ENCODE measurements at places on chromosomes 5 and 9.

DNA sequence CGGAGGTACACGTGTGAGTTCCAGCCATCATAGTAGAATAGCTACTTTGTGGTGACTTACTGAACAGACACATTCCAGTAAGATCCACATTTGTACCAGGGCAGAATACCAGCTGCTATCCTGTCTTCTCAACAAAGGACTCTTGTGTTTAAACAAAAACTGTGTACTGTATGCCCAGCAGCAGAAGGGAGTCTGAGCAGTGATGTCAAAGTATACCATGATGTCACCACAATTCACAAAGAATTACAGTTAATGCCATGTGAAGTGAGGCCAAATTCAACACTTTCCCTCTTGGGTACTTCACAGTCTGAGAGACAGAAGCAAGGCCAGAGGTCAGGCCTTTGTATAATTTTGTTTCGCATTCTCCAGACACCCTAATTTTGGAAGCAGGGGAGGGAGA is 137.0 kb downstream of the ADAMTSL1 start:
- DNase-seq, result no peak

GRCh38 chr5:177557041-177557647 is 2.8 kb upstream of the FAM193B start:
- no peak for DNase-seq

GRCh38 chr9:131098391-131099101 is 2.2 kb downstream of the AIF1L start:
- DNase-seq, result no peak

DNA sequence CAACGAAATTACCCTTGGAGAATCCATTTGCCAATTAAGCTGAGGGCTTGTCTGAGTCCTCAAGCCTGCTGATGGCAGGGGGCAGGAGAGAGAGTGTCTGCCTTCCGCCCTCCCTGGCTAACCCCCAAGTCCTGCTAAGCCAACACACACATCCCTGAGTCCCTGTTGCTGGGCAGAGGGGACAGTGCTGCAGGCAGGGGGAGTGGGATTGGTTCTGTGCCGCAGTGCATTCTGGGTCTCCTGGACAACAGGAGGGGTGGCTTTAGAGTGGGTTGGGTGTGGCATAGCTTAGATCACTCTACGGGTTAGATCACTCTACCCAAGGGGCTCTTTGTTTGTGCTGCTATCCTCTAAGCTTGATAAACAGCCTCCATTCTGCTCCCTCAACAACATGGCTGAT is 427.7 kb downstream of the CDK5RAP2 start:
- no peak for DNase-seq

GRCh38 chr5:159936686-159937329 is 20.5 kb downstream of the ADRA1B start:
- no peak for DNase-seq

DNA sequence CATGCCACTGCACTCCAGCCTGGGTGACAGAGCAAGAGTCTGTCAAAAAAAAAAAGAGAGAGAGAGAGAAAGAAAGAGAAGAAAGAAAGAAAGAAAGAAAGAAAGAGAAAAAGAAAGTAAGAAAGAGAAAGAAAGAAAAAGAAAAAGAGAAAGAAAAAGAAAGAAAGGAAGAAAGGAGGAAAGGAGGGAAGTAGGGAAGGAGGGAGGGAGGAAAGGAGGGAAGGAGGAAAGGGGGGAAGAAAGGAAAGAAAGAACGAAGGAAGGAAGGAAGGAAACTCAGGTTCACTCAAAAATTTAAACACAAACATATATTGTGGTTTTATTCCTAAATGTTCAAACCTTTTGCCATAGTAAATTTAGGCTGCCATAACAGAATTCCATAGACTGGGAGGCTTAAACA is 453.0 kb downstream of the SLCO4C1 start:
- no peak for DNase-seq

- no peak for DNase-seq
Measured at GRCh38 chr5:88364991-88365390, 96.3 kb upstream of the TMEM161B start.

DNA sequence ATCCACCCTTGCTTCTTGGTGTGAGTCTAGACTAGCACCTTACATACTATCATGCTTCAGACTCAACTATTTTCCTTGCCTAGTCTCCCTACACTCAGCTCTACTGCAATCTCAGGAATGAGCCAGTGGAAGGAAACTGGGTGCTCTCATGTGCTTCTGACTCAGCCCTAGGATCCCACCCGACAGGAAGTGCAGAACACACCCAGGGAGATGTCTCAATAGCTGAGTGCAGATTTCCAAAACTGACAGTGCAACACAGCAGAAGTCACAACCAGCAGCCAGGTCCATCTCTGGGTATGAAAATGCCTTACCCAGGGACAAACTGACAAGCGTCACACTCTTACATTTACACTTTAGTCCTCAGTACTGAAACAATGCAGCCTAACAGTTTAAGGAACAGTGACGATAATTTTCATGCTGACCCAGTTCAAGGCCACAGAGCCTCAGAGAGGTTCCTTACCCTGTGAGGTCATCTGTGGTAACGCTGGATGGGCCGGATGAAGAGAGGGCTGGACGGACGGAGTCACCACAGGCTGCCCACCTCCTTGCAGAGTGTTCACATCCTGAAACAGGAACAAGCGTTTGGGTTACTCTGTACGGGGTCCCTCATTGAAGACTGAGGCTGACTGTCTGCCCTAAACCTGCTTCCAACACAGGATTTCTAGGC is 33.0 kb downstream of the FKBP15 start:
- DNase-seq, result no peak

GRCh38 chr9:73347123-73347522 is 195.5 kb downstream of the ANXA1 start:
- DNase-seq, result no peak

GRCh38 chr5:124210111-124210910 is 536.1 kb downstream of the ZNF608 start:
- DNase-seq, result no peak

GRCh38 chr5:39505363-39505762 is 80.6 kb upstream of the DAB2 start:
- no peak for DNase-seq

GRCh38 chr9:37499297-37499696 is 13.5 kb downstream of the POLR1E start:
- DNase-seq, result no peak

DNA sequence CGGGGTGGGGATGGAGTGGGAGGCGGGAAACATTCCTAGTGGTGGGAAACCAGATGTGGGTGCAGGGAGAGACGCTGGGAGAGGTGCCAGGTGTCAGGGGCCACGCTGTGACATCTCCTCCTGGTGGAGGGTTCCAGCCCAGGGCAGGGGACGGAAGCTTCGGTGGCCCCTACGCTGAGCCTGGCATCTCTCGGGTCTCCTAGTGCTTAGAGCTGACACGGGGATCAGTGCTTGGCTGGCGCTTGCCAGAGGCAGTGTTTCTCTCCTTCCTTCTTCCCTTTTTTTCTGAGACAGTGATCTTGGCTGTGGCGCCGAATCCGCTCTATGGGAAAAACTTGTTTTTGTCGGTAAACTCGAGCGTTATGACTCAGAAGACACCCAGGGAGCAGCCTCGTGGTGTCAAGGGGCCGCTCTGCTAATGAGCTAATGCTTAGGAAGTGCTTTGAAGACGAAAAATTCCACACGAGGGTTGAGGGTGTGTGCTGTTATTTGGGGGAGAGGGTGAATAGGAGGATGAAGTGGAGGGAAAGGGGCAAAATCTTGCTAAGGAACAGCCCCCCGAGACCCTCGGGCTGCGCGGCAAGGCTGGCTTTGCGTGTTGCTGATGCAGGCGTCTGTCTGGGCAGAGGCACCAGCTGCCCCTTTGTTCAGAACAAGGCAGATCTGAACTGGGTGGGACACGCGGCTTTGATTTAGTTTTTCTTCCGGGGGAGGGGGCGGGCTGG is 20.4 kb upstream of the IER5L start:
- DNase-seq, result no peak

DNA sequence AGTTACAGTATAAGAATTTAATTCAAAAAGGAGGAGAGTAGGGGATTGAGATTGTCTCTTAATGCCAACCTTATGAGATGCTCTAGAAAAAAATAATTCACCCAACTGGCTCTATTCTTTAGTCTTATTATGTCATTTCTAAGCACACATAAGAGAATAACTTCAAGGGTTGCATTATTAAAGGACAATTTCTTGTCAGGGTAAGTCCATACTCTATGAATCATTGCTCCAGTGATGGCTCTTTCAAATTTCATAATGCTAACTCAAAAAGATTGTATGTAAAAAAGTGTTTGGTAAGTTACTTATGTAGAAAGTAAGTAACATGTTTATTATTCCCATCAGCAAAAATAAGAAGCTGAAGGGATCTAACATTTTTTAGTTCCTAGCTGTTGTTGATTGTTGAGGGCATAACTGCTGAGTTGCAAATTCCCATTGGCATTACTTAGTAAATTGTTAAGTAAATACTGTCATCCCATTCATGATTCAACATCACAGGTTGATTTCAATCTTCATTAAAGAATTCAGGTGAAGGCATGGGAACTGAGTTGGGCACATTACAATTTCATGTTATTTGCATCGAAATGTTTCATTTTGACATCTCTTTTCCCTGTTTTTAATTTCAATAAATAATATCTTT is 28.6 kb downstream of the ALDH1A1 start:
- DNase-seq, result no peak

DNA sequence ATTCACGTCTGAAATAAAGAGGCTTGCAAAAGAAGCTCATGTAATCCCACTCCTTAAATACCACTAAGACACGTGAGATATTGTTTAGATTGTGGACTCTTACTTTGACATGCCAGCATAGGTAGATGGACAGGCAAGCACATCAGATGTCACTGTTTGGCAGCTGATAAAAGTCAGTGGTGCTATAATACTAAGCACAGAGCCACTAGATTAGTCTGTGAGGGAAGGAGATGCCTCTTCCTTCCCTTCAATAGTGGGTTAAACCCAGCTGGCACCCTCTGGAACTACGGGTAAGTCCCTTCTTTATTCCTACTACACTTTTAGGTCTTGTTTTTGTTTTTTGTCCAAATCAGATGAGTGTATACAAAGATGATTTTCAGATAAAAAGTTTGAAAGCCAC is at the start of gene MYOT:
Gene MYOT (plus strand): TSS at position 197 of the 400 bp plus-strand sequence. CDS start 2,792 bp downstream, outside the sequence.
- no peak for DNase-seq

GRCh38 chr9:137295238-137295811 is 6.7 kb downstream of the NRARP start:
- DNase-seq, result no peak

DNA sequence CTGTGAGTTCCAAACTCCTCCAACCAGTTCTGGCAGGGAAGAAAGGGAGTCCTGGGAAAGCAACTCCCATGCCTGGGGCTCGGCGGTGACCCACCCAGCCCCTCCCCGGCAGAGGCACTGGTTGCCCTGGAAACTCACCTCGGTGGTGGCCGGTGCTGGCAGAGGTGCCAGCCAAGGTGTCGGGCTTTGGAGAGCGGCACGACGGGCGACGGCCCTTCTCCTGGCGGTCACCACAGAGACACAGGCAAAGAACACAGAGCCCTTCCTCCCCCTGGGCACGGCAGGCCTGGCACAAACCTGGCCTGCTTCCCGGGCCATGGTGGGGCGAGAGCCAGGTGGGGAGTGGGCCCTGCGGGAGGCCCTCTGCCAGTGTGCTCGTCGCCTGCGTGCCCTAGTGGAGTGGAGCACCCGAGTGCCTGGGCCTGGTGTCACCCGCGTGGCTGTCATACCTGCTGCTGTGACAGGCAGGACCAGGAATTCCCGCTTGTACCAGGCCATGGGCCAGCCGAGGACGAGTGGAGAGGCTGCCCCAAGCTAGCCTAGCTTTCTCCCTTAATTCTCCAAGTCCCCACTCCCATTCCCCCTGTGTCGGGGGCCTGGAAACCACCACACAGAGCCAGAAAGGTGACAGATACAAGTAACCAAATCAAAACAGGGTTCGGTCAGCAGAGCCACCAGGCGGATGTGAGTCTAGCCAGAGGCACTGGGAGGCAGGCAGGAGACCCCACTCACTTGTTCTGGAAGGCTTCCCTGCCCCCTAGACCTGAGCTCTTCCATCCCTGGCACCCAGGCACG is 8.2 kb upstream of the RALGDS start:
- DNase-seq, result no peak

DNA sequence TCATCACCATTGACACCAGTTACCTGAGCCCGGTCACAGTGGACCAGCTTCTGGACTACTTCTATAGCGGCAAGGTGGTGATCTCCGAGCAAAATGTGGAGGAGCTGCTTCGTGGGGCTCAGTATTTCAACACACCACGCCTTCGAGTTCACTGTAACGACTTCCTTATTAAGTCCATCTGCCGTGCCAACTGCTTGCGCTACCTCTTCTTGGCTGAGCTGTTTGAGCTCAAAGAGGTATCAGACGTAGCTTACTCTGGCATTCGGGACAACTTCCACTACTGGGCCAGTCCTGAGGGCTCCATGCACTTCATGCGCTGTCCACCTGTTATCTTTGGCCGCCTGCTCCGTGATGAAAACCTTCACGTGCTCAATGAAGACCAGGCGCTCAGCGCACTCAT is 520 bp downstream of the CCIN start:
- no peak for DNase-seq

DNA sequence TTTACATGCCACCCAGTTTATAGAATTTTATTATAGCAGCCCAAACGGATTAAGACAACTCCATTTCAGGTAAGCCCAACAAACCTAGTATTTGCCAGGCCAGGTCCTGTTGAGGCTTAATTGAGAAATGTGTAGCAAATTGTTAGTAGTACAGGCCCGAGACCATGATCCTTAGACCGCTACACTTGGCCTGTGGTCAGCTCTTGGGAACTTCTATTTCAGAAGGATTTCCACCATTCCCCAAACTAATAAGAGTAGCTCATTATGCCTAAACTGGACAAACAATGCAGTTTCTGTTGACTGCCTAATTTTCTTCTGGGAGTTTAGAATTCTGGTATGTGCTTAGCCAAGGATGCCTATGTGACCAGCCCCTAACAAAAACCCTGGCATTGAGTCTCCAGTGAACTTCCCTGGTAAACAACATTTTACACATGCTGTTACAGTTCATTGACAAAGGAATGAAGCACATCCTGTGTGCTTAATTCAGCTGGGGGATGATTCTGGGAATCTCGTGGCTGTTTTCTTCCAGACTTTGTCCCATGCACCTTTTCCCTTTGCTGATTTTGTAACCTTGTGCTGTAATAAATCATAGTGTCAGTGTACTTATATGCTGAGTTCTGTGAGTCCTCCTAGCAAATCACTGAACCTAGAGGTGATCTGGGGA is 5.6 kb upstream of the GPX3 start:
- DNase-seq, result no peak

DNA sequence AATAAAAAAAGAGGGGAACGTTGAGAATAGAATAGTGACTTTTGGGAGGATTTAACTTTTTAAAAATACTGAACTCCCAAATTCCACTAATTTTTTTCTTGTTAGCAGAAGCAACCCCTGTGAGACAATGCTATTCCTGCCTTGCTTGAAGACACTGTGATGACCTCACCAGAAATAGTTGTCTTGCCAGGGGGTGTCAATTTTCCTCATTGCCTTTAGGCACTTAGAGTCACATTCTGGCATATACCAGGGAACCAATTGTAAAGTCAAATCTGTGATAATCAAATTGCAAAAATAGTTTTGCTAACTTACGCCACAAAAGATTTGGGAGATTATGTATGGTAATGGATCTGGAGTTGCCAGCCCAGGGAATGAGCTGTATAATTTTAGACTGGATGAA is 42.8 kb upstream of the RPS23 start:
- no peak for DNase-seq
